ENCODE measurements at places on chromosomes 3 and 15.

DNA sequence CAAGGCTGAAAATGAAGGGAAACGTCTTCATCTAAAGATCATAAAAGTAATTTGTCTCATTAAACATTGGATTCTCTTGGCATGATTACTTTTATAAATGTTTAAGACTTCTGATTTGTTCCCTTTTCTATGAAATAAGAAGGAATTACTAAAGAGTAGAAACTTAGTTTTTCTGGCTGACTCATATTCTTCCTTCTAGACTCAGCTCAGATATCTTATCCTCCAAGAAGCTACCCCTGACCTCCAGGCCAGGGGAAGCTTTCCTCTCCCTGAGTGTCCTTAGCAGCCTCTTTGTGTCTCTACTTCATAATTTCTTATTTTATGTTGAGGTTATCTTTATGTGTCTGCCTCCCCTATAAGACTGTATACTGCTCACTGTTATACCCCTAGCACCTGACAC, 291.9 kb upstream of the STT3B start:
- no peak for DNase-seq

GRCh38 chr3:25940935-25941334, 151.0 kb downstream of the OXSM start:
- no peak for DNase-seq

DNA sequence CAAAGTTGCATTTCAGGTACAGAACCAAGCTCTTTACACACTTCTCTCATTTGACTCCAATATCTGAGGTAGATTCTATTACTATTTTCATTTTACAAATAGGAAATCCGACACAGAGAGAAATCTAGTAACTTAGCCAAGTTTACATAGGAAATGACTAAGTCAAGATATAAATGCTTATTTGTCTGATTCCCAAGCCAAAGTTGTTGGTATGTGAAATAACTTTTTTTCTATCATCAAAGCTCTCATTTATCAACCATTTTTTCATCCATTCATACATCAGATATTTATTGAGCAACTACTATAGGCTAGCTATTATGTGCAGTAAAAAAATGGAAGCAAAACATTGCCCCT, 89.2 kb upstream of the MITF start:
- no peak for DNase-seq

- no peak for DNase-seq
Observed at GRCh38 chr15:43383070-43383469, 12.2 kb downstream of the TUBGCP4 start.

GRCh38 chr3:197088370-197088769, 58.8 kb upstream of the MELTF start:
- no peak for DNase-seq

DNA sequence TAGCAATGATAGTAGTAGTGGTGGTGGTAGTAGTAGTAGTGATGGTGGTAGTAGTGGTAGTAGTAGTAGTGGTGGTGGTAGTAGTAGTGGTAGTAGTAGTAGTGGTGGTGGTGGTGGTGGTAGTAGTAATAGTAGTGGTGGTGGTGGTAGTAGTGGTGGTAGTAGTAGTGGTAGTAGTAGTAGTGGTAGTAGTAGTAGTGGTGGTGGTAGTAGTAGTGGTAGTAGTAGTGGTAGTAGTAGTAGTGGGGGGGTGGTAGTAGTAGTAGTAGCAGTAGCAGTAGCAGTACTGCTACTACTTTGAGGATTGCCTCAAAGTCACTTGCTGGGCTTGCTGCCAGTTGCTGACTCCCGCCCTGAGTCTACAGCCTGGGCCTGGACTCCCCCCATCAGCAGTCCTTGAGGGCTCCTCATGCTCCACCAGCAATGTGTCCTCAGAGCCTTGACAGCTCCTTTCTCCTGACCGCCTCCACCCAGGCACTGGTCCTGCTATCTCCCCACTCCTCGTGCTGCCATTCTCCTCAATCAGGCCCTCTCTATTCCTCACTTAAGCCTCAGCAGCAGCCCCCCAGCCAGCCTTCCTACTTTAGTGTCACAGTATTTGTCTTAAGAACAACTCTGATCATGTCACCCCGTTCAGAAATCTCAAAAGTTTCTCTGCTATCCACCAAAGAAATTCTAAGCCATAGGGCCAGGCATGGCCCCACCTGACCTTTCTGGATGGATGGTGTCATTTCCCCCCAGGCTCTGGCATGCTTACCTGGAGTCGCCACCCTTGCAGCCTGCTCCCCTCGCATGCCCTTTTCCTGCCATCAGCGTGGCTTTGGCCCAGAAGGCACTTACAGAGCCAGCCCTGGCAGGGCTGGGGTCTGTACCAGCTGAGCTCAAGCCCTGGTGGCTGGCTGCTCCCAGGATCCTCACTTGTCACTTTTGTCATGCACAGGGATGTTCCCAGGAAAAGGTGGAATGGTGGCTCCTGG, 45.6 kb downstream of the DLEC1 start:
- DNase-seq = no peak

All from esophagus muscularis mucosa (tissue), 4 donors.